ENCODE measurements at places on chromosomes 7 and 10.
A peak's percentile ranks its signal among the peaks of the same experiment; 100 is the strongest.

- no peak for DNase-seq
Observed at GRCh38 chr10:6692103-6692502, 112.0 kb upstream of the PRKCQ start.

DNA sequence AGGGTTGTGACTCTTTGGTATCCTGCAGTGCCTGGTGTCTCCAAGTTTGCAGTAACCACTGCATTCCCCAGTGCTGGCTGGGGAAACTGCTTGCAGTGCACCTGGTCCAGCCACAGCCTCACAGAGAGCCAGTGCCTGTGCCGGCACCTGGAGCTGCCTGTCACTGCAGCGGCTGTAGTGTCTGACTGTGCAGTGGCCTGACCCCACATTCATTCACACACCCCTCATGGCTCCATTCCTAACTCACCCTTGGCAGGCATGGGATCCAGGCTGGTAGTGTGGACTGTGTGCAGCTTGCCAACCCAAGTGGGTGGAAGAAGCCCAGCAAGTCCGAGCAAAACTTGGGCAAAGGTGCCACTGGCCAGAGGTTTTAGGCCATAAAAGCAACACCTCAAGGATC lies 3.7 kb upstream of the CYP3A43 start:
- no peak for DNase-seq

GRCh38 chr10:122121059-122121458 lies 132.1 kb downstream of the TACC2 start:
- no peak for DNase-seq

- DNase-seq, result no peak
Observed at GRCh38 chr10:21757185-21757901, 223.3 kb downstream of the MLLT10 start.

GRCh38 chr10:38093816-38094157 lies 350 bp upstream of the ZNF37A start:
- no peak for DNase-seq

- no peak for DNase-seq
Observed at GRCh38 chr10:23344241-23344841, at the start of gene C10orf67. Gene C10orf67 (minus strand): TSS chr10:23344797. CDS start chr10:23344774, 23 bp downstream.

DNA sequence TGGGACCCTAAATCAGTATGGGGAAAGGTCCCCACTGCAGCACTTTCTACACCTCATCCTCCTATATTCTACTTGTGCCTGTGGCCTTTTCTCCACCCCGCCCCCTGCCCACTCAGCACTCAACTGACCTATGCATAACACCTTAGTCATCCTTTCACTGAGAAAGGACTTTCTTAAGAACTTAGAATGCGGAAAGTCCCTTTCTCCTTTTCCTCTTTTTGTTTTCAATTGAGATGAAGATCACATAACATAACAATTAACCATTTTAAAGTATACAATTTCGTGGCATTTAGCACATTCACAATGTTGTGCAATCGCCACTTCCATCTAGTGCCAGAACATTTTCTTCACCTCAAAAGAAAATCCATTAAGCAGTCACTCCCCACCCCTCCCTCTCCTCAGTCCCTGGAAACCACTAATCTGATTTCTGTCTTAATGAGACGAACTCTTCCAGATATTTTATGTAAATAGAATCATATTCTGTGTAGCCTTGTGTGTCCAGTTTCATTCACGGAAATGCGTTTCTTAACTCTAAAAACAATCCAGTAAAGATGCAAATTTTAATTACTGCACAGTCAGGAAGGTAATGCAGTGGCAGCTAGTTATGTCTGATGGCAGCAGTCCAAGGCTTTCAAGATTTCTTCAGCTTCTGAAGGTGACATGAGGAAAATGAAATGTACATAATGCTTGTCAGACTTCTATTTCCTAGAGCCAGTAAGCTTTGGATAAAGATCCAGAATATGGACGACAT lies 41.7 kb downstream of the FAS start:
- peak; percentile 70 for DNase-seq

Measured in epithelial cell of prostate (primary cell).